ENCODE measurements at places on chromosomes 11 and 22.

GRCh38 chr11:35179466-35180135 lies 40.6 kb downstream of the CD44 start:
- DNase-seq = no peak

DNA sequence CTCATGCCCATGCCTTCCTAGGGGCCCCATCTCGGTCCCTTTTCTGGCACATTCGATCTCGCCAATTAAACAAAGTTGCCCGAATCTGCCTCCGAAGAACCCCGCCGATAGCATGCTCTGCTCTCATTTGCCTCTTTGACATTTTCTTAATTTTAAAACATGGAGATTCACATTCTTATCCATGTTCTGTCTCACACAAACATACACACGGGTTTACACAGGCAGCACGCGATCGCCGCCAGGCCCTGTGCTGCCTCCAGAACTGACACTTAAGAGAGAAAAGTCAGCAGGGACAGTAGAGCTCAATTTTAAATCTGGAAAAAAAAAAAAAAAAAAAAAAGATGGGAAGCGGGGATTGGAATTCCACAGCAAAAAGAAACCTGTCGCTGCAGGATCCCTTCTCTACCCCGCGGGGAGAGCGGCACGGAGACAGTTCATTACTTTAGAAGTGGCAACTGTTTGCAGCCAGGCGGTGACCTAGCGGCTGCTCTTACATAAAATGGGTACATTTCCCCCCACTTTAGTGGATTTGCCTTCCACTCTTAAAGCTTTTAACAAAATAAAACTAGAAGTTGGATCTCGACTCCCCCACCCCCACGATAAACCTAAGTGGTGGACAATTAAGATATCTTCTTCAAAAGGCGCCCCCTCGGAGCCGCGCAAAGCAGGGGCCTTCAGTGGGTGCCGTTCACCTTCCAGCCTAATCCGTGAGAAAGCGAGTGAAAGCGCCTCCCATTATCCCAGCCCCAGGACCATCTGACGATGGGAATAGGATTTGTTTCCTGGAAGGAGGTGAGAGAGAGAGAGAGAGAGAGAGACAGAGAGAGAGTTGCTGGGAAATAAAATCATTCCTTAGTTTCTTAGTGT lies 13.7 kb downstream of the PAX6 start:
- DNase-seq = no peak

DNA sequence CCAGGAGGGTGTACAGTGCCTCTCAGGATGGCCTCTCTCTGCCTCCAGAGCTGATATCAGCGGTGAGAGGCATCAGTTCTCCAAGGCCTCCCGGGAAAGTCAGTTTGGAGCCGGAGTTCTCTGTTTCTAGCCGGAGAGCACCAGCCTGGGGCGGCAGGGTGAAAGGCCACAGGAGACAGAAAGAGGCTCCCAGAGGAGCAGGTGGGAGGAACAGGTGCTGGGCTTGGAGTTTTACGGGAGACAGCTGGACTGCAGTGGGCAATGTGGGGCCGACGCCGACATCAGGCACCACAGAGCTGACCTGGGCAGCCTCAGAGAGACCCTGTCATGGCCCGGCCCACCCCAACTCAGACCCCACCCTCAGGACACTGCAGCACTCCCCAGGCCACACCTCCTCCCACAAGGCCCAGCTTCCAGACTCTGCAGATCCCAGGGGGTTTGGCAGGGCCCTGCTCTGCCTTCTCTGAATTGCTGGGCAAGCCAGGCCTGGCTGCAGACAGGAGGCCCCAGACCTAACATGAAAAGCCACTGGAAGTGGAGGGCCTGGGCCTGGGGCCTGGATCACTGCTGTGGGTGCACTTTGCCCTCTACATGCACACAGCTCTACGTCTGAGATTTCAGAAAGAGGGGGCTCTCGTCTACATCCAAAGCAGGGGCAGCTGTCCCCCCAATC lies 885.6 kb downstream of the BRD1 start:
- DNase-seq = no peak

- DNase-seq = no peak
Measured at GRCh38 chr11:70915158-70915985, 337.0 kb downstream of the SHANK2 start.

DNA sequence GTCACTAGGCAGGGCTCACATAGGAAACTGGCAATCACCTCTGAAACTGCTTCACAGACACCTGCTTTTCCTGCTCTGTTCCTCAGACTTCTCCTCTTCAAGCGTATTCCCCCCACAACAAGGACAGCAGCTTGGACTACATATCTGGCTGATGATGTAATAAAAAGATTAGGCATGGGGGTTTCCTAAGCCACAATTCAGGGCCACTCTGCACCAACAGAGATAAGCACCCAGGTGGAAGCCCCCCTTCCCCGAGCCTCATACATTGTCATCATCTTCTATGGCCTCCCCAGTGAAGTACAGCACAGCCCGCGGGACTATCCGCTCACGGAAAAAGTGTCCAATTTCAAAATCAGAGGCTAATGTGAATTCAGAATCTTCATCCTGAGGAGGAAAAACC lies 25.0 kb upstream of the PHLDA2 start:
- DNase-seq = no peak

DNA sequence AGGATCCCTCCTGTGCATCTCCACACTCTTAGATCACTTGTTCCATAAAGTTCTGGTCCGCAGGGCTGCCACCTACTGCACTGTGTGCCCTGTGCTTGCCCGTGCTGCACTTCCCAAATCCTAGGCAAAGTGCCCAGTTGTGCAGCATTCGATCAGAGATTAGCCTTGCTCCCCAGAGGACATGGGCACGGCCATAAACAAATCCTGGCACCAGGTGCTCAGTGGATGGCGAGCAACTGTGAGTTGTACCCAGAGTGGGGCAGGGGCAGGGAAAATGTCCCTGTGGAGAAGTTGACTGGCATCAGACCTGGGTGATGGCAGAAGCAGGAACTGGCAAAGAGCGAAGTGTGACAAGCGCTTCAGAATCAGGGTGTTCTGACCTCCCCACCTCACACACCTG lies 4.7 kb downstream of the FADS2 start:
- no peak for DNase-seq

- DNase-seq = no peak
Measured at GRCh38 chr11:86524620-86525352, 147.6 kb downstream of the ME3 start.

DNA sequence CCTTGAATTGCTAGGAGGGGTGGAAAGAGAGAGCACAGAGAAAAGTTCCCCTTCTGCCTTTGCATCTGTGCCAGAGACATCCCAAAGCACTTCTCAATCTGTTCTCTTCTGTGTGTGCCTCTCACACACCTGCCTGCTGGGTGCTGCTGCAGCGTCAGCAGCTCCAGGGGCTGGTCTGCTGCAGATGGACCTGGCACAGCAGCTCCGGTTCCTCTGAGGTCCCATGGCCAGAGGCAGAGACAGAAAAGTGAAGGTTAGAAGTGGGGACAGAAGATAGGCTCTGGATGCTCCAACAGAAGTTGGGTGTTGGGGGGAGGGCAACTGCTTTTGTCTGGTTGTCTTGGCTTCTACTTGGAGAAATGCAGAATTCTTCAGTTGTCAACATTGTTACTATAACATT lies 48.9 kb upstream of the KIRREL3 start:
- DNase-seq = no peak

GRCh38 chr22:22400099-22400498 lies 108.4 kb downstream of the ZNF280B start:
- DNase-seq = no peak

DNA sequence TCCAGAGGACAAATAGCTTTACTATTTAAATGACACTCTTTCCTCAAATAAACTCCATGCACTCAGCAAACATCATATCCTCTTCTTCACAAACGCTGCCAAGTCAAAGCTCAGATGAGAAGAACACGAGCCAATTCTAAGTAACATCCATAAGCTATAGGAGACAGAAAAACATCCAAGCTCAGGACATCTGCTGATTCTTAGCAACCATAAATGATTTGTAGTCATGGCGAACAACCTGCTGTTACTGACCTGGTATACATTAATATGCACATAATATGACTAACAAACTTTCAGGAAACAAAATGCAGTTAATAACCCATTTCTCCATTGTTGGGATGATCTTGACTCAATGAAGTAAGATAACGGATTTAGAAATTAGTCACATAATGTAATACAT lies 6.7 kb downstream of the GALNT18 start:
- no peak for DNase-seq

DNA sequence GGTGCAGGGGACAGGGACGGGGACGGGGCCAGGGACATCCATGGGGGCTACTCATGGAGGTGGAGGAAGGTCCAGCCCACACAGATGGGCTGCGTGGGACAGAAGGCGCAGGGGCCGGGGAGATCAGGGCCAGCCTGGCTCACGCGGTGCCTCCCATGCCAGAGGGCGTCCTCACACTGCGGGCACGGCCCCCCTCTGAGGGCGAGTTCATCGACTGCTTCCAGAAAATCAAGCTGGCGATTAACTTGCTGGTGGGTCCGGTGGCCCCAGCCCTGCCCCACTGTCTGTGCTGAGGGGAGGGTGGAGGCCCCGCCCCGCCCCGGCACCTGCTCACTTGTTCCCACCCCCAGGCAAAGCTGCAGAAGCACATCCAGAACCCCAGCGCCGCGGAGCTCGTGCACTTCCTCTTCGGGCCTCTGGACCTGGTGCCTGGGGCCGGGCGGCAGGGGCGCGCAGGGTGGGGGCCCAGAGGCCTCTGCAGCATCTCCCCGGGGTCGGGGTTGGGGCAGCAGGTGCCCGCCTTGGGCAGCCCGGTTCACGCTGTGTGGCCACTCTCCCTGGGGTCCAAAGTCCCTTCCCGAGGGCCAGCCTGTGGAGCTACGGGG lies 15.8 kb downstream of the EPS8L2 start:
- DNase-seq = no peak

GRCh38 chr11:79400717-79401330 lies 40.0 kb downstream of the TENM4 start:
- no peak for DNase-seq

- no peak for DNase-seq
Measured at GRCh38 chr11:61266602-61267001, 25.6 kb downstream of the PGA5 start.

GRCh38 chr11:104054911-104055529 lies 18.6 kb downstream of the DDI1 start:
- no peak for DNase-seq

DNA sequence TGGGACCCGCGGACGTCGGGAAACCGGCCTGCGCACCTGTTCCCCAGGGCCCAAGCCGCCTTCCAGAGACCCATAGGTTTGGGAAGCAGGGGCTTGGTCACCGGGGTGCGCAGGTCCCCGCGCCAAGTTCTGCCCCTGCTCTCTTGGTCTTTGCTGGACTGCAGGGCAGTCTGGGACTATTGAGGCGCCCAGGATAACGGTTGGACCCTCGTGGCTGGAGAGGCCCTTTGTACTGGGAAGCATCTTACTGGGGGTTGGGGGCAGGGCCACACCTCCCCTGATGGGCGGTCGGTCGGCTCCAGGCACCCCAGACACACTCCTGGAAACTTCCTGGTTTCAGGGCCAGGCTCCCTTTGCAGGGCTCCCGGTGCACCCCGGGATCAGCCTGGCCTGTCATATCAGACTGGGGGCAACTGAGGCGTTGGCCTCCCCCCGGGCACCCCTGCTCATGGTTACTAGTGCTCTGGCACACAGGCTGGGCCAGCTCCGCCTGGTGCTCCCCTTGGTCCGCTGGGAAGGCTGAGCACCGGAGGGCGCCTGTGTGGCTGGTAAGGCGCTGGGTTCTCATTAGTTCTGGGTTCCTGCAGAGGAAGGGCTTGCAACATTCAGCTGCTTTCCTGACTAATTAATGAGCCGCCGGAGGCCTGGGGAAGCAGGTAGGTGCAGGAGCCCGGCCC lies 1250.5 kb downstream of the BRD1 start:
- peak; percentile 35 for DNase-seq

GRCh38 chr11:64100782-64101353 lies 65.0 kb downstream of the MACROD1 start:
- no peak for DNase-seq

DNA sequence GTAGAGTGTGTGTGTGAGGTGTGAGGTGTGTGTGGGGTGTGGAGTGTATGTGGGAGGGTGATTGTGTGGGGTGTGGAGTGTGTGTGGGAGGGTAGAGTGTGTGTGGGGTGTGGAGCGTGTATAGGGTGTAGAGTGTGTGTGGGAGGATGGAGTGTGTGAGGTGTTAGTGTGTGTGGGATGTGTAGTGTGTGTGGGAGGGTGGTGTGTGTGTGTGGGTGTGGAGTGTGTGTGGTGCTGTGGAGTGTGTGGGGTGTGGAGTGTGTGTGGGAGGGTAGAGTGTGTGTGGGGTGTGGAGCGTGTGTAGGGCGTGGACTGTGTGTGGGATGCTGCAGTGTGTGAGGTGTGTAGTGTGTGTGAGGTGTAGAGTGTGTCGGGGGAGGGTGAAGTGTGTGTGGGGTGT lies 356.1 kb downstream of the CADM1 start:
- no peak for DNase-seq

DNA sequence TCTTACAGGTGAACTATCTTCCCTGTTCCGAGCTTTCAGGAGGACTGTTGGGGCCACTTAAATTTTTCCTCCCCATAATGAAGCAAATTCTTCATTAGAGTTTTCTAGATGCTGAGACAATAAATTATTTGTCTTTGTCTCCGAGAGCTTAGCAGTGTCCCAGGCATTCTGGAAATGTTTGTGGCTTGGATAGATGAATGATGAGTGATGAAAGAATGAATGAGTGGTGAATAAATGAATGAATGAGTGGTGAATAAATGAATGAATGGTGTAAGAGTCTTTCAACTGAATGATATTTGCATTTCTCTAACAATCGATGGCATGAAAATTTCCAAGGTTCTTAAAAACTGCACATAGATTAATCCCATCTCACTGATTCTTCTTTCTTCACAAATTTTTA lies 52.8 kb downstream of the AHNAK start:
- no peak for DNase-seq

DNA sequence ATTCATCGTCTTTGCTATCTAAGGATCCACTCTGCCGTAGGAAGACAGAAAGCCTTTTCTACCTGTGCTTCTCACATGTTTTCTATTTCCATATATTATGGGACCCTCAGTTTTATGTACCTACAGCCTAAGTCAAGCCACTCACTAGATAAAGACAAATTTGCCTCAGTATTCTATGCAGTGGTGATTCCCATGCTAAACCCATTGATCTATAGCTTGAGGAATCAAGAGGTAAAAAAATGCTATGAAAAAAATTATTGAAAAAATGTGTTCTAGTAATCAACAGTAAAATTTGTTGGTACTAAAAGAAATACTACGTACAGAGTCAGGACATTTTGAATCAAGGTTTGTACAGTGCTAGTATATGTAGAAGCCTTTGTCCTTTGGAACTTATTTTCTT lies 18.1 kb upstream of the OR5AL1 start:
- no peak for DNase-seq

DNA sequence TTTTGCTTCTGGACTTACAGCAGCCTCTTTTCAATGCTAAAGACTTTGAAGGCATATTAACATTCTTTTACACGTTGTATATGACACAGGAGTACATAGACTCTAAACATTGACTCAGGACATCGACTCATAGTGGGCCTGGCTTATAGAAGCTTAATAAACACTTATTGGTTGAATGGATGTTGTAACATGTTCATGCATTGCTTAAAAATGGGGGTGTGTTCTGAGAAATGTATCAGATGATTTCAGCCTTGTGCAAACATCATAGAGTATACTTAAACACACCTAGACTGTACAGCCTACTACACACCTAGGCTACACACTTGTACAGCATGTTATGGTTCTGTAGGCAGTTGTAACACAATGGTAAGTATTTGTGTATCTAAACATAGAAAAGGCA lies 17.9 kb downstream of the TTC17 start:
- DNase-seq = no peak

GRCh38 chr11:64318766-64319761 lies 1.1 kb downstream of the PRDX5 start:
- no peak for DNase-seq
